NCI-H1694 (cell line): ENCODE measurements at places on chromosomes 13 and 19.

- no peak for DNase-seq
Measured at GRCh38 chr13:107753748-107754147, 461.6 kb downstream of the LIG4 start.

GRCh38 chr19:16325161-16325527, 518 bp downstream of the KLF2 start:
- no peak for DNase-seq

DNA sequence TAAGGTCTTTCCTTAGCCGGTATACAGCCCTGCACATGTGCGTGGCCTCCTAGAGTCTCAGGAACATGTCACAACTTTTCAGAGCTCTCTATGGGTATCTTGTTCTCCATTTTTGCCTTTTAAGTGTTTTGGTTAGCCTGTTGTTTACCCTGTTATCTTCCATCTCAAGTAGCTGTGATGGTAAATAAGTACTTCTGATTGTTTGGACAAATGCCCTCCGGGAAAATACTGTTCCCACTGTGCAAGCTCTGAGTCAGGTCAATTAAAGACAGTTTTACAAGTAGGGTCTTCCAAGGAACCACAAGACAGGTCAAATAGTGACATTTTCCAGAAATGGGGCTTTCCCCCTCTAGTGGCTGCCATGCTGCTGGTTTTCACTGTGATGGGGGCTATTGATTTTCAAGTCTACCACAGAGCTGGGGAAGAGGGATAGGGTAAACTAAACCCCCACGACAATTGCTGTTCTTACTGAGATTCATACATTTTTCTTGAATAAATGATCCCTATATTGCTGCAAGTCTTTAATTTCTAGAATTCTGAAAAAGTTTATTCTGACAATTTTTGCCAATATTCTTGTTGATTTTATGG, 109.5 kb downstream of the TM9SF2 start:
- DNase-seq, result no peak

- no peak for DNase-seq
Measured at GRCh38 chr13:99375738-99376080, 68.5 kb upstream of the GPR183 start.

DNA sequence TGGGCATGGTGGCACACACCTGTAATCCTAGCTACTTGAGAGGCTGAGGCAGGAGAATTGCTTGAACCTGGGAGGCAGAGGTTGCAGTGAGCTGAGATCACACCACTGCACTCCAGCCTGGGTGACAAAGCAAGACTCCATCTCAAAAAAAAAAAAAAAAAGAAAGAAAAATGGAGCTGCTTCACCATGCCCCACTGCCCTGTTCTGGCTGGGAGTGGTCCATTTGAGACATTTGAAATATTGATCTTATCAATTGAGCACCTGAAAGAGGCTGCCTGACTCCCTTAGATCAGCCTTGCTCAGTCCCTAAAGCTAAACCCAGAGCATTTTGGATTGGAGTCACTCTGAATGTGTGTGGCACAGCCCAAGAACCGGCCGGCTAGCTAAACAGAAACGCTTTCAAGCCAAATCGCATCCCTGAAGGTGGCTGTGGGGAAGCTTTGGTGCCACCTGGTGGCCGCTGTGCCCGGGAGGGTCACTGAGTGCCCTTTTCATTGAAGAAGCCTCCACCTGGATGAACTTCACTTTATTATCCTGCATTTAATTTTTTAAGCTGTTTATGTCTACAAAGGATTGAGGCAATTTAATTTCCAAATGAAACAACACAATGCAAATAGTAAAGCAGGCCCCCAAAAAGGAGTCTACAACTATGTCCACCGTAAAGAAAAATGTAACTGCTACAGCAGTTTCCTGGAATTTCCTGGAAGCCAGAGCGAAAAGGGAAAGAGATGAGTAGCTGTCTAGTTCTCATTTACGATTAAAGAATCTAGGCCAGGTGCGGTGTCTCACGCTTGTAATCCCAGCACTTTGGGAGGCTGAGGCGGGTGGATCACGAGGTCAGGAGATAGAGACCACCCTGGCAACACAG, 53.1 kb upstream of the SERPINE3 start:
- peak; percentile 47 for DNase-seq

- DNase-seq, result no peak
Measured at GRCh38 chr13:38301236-38301635, 48.4 kb upstream of the UFM1 start.

GRCh38 chr13:114203536-114203935, 24.5 kb downstream of the CFAP97D2 start:
- peak; percentile 59 for DNase-seq

DNA sequence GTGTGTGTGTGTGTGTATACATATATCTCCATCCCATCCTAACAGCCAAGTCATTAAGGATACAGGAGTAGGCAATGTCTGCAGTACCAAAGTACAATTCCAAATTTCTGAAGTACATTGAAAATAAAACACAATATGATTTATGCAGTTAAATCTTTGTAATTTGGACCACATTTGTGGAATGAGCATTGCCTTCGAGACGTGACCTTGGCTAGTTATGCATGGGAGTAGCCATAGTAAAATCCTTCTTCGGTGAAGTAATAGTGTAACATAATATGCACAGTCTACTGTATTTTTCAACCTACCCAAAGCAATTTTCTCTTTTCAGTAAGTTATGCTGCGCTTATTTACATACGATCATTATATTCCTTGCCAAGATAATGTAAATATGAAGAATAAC, 665.7 kb upstream of the GPC6 start:
- DNase-seq, result no peak
